ENCODE measurements at places on chromosomes 1 and 21.

GRCh38 chr1:178934546-178934945, 63.7 kb upstream of the ANGPTL1 start:
- DNase-seq: no peak

- no peak for DNase-seq
Measured at GRCh38 chr21:32096411-32096810, 182.4 kb downstream of the MIS18A start.

- DNase-seq: no peak
Measured at GRCh38 chr21:16605597-16605996, 875.8 kb downstream of the USP25 start.

- DNase-seq: no peak
Measured at GRCh38 chr1:176885341-176885740, 279.2 kb downstream of the ASTN1 start.

- DNase-seq: no peak
Measured at GRCh38 chr1:60196026-60196425, 122.5 kb upstream of the C1orf87 start.

DNA sequence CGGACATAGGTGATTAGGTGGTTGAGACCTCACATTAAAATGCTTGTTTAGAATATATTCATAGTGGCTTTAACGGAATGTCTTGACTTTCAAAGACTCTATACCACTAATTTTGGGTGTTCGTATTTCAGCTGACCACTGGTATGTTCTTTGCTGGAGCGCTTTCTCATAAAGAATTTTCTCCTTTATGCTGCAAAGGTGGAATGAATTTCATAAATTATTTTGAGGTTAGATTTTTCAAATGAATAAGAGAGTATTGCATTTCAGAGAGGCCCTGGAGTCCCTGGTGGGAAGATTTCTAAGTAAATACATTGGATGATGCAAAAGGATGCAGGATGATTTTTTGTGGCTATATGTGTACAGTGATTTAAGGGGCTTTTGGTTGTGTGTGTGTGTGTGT, 55.8 kb downstream of the HUNK start:
- DNase-seq: no peak

All from BJ (cell line).